ENCODE measurements at places on chromosomes 11 and 22. TPM values are rescaled to one million over a fixed set of nuclear protein-coding genes. Genes with fewer than 3 reads are reported as not detected.

The HEPHL1 gene
- total RNA-seq, result 4.3 TPM

The MRPL49 gene
- 54.4 TPM for total RNA-seq

The RHOD gene
- 12.5 TPM for total RNA-seq

The CHRM4 gene
- not detected for total RNA-seq

The TMEM191C gene
- total RNA-seq, result 1.7 TPM

The SLC22A9 gene
- not detected for total RNA-seq

The CDC42BPG gene
- total RNA-seq, result under 0.01 TPM

The POU2AF3 gene
- not detected for total RNA-seq

The SLC5A1 gene
- not detected for total RNA-seq

The IGSF9B gene
- total RNA-seq, result under 0.01 TPM

The KIF18A gene
- 25.0 TPM for total RNA-seq

The CASP5 gene
- 0.43 TPM for total RNA-seq

The P2RY6 gene
- total RNA-seq, result 0.32 TPM

The PAMR1 gene
- 493 TPM for total RNA-seq

The LDLRAD3 gene
- total RNA-seq, result 2.6 TPM

The CDHR5 gene
- not detected for total RNA-seq

The PYGM gene
- 1.7 TPM for total RNA-seq

The MS4A6E gene
- not detected for total RNA-seq

The APOL4 gene
- not detected for total RNA-seq

The POLD3 gene
- total RNA-seq, result 9.0 TPM

The LRRN4CL gene
- total RNA-seq, result 15.5 TPM

The SAA4 gene
- total RNA-seq, result not detected

The CSRP3 gene
- total RNA-seq, result not detected

The FDX1 gene
- 8.2 TPM for total RNA-seq

The IGF2 gene
- total RNA-seq, result 44.8 TPM

The CCDC87 gene
- total RNA-seq, result 0.64 TPM

The HBG2 gene
- total RNA-seq, result not detected

The UNC93B1 gene
- total RNA-seq, result 17.7 TPM

The WEE1 gene
- 51.2 TPM for total RNA-seq

The CHID1 gene
- 42.2 TPM for total RNA-seq

The HNRNPUL2 gene
- total RNA-seq, result 17.3 TPM

The LDHAL6A gene
- total RNA-seq, result not detected

The OR52A1 gene
- total RNA-seq, result not detected

The BEST1 gene
- total RNA-seq, result 3.2 TPM

The CBLIF gene
- total RNA-seq, result not detected

The DDI1 gene
- total RNA-seq, result under 0.01 TPM

The MPEG1 gene
- total RNA-seq, result not detected

The PLCB3 gene
- total RNA-seq, result 66.5 TPM

The GNB1L gene
- total RNA-seq, result 11.0 TPM

The MCHR1 gene
- total RNA-seq, result 0.32 TPM

The PC gene
- total RNA-seq, result 11.7 TPM

The NLRP10 gene
- 3.9 TPM for total RNA-seq

The MMP7 gene
- 2.6 TPM for total RNA-seq

The BACE1 gene
- 31.5 TPM for total RNA-seq

The PRODH gene
- not detected for total RNA-seq

The NRXN2 gene
- total RNA-seq, result 5.2 TPM

The MPZL2 gene
- not detected for total RNA-seq

All from fibroblast of villous mesenchyme (primary cell).